GM04503 (cell line): ENCODE measurements at places on chromosomes 2 and 18.

DNA sequence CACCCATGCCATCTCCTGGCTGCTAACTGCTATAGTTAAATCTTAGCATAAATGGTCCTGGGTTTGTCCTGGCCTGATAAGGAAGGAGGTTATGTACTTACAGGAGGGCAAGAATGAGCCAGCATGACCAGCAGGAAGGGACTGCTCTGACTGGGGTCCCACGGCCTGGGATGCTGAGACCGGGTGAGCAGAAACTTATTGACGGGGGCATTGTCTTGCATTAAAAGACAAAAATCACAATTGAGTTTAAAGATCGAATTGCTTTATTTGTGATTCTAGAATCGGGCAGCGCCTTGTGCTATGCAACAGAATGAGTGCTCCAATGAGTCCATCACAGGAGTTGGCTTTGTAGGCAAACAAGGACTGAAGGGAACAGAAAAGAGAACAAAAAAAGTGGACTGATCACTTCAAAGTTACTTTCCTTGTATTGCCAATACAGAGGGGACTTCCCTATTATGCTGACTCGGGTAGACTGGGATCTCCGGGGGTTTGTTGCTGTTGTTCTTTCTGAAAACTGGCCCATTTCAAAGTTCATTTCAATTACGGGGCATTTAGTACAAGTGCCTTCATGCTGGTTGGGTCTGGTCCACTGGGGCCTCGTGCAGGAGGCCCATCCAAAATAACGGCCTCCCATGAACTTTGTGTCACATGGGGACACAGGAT lies 87.1 kb upstream of the SLC66A3 start:
- DNase-seq: no peak

DNA sequence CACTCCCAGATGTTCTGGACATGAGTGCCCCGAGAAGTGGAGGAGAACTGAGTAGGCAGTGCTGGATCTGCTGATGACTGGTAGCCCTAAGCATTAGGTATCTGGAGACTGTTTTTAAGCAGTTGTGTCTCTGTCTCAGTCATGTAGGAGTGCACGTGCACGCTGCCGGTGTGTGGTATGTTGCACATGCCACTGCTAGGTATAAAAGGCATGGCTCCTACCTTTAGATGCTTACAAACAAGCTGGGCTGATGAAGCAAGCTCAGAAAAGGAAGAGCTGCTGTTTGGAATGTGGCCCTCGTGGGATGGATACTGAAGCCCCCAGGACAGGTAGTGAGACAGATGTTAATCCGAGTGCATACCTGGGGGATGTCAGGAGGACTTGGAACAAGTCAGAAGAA lies 49.1 kb downstream of the HK2 start:
- no peak for DNase-seq

DNA sequence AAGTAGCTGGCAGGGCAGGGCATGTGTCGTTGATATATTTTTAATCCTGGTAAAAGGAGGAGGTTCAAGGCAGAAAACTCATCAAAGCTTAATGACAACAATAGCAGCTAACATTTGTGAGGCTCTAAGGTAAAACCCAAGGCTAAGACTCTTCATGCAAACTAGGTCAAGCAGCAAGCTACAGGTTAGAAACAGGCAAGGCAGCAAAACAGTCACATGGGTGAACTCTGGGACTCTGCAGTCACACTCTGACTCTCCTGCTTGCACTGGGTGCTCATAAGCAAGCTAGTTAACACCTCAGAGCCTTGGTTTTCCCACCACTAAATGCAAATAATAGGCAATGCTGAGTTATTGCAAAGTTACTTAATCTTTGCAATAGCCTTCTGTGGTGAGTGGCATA lies 7.9 kb downstream of the IL1RN start:
- no peak for DNase-seq

- DNase-seq: no peak
These were observed 199.1 kb downstream of the ZFP36L2 start for GRCh38 chr2:43027097-43027873.

DNA sequence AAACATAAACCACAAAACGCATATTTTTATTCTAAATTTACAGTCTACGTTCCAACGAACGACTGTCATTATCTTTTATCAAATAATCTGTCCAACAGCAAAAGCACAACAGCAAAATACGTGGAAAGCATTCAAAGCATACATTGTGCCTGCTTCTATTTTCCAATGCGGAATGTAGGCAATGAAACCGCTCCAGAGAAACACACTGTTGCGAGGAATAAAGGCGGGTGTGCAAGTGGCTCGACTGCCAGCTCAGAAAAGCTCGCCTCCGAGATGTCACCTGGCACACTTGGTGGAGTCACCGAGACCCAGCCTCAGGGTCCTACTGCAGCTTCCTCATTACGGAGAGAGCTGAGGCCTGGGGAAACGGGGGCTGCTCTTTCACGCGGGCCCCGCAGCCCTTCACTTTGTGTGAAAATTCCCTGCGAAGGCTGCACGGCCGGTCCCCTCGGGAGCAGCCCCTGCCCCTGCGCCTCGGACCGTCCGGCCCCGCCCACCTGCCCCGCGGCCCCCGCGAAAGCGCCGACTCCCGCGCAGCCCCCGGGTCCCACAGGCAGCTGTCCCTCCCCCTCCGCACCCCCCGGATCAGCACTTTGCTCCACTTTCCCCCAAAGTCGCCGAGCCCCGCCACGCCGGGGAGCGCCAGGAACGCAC lies 752 bp downstream of the MGAT4A start:
- DNase-seq: no peak

GRCh38 chr2:85583667-85584353 lies 421 bp upstream of the VAMP5 start:
- no peak for DNase-seq

DNA sequence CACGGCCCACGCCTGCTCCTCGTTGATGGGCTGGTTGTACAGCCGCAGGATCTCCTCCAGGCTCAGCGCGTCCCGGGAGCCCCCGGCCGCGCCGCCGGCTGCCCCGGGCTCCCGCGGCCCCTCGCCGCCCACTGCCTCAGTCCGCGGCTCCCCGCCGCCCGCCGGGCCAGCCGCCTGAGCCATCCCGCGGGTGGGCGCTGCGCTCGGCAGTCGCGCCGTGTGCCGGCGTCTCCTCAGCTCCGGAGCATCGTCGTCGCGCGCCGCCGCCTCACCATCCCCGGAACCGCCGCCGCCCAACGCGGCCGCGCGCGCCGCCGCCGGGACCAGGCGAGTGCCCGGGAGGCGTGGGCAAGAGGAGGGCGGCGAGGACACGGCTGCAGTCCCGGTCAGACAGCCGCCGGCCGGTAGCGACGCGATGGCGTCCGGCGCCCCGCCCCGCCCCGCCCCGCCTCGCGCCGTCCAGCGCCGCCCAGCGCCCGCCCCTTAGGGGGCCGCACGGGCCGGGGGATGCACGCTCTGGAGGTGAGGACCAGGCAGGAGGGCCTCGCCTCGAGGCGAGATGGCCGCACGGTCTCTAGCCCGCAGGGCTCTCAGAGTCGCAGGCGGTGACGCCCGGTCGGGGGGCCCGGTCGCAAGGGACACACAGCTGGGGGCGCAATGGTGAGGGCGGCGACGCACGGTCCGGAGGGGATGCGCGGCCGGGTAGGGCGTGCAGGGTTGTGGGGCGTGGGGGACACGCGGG lies at the start of gene SPIRE1:
Gene SPIRE1 (minus strand): TSS at position 424 of the 742 bp plus-strand sequence. CDS start 241 bp downstream, at position 183.
- DNase-seq: no peak

- no peak for DNase-seq
These were observed 79.5 kb downstream of the SLC8A1 start for GRCh38 chr2:40372283-40372985.

DNA sequence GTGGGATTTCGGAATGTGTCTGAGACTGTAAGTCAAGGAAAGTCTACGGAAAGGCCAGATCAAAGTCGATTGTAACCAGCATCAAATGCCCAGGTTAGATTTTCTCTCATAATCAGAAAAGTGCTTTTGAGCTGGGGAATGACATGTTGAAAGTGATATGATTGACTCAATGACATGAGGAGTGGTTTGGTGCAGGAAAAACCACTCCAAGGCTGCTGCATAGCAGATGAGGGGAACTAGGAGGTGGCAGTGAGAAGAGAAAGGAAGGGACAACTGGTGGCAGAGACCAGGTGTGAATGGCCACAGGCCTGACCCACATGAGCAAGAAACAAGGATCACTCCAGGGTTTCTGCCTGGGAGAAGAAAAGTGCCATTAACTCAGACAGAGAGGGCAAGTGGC lies 822 bp downstream of the SLC35F6 start:
- no peak for DNase-seq

DNA sequence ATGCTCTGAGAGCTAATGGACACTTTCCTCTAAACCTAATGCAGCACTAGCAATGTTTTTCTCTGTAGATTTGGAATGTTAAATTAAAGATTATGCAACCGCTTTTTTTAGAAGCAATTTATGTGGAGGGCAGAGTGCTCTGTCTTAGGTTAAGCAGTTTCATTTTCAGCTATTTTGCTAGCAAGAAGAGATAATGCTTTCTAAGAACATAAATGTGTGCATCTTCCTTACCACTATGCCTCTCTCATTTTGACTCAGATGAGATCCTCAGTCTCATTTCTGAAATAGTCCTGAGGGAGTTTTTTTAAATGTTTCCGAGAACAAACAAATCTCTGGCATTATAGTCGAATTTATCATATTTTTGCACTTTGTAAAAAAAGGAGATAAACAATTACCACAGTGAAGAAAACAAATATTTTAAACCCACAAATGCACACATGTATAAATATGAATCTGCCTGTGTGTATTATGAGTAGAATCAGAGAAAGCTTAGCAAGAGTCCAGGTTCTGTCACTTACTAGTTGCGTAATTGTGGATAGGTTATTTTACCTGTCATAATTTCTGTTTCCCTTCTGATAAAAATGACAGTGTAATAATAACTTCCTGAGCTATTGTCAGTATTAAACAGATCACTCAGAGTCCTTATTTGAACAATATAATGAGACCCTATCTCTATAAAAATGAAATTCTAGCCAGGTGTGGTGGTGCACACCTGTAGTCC lies 207.7 kb upstream of the CRIM1 start:
- no peak for DNase-seq

- DNase-seq: no peak
These were observed 12.3 kb downstream of the NCKAP1 start for GRCh38 chr2:183025993-183026392.

DNA sequence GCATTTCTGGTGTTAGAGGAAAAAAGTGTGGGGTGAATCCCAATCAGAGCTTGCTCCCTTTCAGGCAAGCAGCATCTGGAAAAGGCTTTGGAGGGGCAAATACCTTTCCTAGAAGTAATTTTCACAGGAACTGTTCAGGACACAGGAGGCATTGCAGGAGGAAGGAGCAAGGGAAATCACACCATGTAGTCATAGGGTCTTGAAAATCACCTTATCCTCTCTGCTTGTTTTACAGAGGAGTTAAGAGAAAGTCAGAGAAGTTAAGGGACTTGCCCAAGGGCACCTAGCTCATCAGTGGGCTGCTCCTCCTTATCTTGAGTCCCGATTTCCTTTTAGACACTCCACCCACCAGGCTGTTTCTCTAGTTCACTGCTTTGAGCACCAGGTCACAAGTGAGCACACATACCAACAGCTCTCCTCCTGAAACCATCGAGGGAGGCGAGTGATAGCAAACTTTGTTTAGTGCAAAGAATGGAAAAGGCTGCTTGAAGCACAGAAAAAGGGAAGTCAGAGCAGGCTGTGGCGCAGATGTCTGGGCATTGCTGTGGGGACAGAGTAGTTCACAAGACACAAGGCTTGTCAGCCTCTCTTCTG lies 89.2 kb upstream of the CXCR4 start:
- DNase-seq: no peak

- no peak for DNase-seq
These were observed 119.0 kb downstream of the CERS6 start for GRCh38 chr2:168574856-168575630.

GRCh38 chr2:100730290-100730868 lies 89.6 kb upstream of the NPAS2 start:
- no peak for DNase-seq

DNA sequence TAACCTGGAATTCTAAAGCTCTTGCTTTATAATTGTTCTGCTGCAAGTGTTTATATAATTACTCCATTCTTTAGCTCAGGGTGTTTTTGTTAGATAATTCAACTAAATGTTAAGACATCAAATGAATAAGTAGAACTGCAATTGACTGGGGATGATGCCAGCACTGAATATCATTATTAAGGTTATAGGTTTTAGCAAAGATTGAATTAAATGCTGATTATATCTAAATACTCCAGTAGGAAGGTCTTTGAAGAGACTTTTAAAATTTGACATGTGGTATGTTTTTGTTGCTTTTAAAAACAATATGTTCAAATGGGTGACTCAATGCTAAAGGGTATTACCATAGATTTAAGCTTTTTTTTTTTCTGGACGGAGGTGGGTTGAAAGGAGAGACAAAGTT lies 170.1 kb upstream of the THUMPD2 start:
- DNase-seq: no peak

GRCh38 chr18:28161608-28162599 lies 15.0 kb downstream of the CDH2 start:
- DNase-seq: no peak

- no peak for DNase-seq
These were observed 35.5 kb upstream of the SLC35F5 start for GRCh38 chr2:113791697-113792590.

DNA sequence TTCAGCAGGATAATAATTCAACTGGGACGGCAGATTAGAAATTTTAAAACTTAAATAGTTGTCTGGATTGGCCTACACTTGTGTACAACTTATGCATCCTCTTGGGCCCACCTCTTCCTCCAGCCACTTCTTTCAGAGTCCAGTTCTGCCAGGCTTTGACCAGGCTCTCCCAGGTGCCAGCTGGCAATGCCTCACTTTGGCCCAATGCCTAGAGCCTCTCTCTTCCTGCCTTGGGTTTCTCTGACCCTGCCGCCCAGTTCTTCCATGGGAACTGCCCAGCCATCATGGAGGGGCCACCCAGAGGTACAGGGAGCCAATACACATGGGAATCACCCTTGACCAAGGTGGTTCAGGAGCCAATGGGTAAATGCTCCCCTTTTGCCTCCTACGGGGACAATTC lies 135.5 kb downstream of the IRS1 start:
- no peak for DNase-seq

DNA sequence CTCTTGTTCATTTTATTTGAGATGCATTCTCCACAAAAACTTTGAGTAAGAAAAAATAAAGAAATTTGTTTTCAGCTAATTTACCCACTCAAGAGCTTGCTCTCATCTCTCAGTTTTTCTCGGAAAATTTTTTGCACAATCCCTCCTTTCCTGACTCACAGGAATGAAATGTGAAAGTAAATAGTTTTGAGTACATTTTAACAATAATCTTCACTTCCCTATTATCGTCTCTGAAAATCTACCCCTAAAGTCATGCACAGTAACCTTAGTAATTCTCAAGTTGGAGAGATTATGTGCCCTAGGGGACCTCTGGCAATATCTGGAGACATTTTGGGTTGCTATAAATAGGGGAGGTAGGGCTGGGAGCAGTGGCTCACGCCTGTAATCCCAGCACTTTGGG lies 2.6 kb downstream of the CYB5A start:
- DNase-seq: no peak

DNA sequence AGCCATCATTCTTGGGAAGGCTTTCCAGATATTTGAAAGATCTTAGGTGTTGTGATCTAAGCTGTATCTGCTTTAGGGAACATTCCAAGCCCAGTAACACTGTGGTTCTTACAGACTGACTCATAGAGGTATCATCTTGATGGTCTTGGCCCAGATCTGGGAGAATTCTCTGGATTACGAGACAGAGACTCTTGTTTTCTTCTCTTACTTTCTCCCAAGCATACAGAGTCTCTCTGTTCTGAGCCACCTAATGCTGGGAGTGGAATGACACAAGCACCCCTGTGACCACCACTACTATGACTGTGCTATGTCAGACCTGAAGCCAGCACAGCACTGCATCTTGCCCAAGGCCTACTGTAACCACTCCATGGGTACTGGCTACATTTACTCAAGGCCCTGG lies 81.0 kb upstream of the EPAS1 start:
- peak; percentile 44 for DNase-seq

GRCh38 chr2:143177096-143177786 lies 48.0 kb downstream of the ARHGAP15 start:
- no peak for DNase-seq

GRCh38 chr2:627340-627709 lies 49.9 kb downstream of the TMEM18 start:
- DNase-seq: no peak
